Psoas muscle (tissue), 8 donors: ENCODE measurements at places on chromosomes 1 and 21. TPM values are rescaled to one million over a fixed set of nuclear protein-coding genes. Genes with fewer than 3 reads are reported as not detected.
A peak's percentile ranks its signal among the peaks of the same experiment; 100 is the strongest.

DNA sequence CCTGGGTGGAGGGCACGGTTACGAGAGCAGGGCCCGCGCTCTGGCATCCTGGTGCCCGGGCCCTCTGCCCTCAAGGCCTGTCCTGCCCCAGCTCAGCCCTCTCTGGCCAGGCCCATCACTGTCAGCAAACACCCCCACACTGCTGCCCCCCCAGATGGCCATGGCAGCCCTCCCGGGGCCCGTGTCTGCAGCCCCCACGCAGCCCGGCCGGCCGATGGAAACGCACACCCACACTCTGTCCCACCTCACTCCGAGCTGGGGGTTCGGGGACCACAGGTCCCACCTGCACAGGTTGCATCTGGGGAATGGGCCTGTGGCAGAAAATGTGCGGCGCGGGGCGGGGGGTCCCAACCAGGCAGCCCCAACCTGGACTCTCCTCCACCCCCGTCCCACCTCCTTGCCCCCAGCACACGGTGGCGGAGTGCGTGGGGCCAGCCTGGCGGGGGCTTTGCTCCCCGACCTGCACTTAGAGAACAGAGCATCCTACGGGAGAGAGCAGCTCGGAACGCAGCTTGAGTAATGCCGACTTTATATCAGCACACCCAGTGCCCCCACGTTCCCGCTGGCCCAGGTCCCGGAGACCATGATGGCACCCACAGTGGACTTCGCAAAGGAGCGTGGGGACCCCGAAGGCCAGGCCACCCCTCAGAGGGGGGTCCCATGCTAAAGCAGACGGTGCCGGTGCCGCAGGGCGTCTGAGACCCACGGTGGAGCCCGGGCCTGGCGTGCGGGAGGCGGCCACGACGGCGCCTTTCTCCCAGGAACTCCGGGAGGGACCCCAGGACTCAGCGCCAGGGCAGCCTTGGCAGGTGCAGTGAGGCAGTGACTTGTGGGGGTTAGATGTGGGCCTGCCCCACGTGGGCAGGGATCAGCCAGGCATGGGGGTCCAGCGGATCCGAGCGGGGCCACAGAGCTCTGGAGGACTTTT, 7.5 kb upstream of the RNF223 start:
- DNase-seq = peak; percentile 46

DNASE2B gene
- 3.1 TPM for total RNA-seq

DNA sequence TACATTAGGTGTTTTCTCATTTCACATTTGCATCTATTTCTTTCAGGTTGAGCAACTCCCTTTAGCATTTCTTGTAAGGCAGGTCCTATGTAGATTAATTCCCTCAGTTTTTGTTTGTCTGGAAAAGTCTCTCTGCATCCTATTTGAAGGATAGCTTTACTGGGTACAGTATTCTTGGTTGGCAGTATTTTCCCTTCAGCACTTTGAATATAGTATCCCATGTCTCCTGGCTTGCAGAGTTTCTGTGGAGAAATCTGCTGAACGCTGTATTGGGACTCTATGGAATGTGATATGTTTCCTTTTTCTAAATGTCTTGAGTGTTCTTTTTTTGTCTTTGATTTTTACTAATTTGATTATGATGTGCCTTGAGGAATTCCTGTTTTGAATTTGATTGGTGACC, 28.9 kb upstream of the FAM163A start:
- no peak for DNase-seq

CD1E gene
- total RNA-seq = not detected
